Activated CD4-positive, alpha-beta T cell treated with anti-CD3 and anti-CD28 coated beads, Interleukin-2, amount 10 ng/mL, durations not matched to agents 24 days and 14 days (primary cell): ENCODE measurements at places on chromosomes 12 and 14. TPM values are rescaled to one million over a fixed set of nuclear protein-coding genes. Genes with fewer than 3 reads are reported as not detected.
A peak's percentile ranks its signal among the peaks of the same experiment; 100 is the strongest.

DNA sequence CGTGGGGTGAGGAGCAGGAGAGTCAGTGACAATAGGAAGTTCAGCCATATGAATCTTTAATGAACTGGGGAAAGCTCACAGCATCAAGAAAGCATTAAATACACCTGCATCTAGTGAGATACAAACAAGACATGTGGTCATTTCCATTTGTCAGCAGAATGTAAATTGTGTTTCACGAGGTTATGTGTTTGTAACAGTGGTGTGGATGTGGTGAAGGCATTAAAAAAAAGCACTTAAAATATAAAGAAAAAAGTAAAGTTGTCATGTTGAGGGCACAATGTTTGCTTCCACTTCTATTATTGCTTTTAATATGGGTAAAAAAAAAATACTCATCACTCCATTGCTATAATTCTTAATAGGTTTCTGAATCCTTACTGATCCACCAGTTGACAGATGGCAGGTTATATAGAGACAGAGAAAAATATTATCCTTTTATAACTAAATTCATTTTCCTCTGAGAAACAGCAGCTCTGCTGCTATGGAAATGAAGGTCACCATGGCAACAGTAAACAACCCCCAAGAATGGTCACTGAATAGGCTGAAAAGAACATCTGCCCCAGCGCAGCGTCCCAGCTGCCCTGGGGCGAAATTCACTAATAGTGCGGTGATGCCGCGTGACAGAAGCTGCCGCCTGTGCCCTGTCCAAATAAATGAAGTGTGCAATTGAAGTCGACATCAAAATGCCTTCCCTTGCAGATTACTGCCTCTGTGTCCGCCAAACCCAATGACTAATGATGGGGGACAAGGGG, 226.1 kb downstream of the FOXN3 start:
- DNase-seq: no peak
- H3K27me3 ChIP-seq: no peaks in the 10 kb centered on the region
- no peak overlapping the region for H3K4me3 ChIP-seq
- peaks cover 12% of the 10 kb centered on the region for H3K36me3 ChIP-seq
- H3K4me1 ChIP-seq: peaks cover 4% of the 10 kb centered on the region
- H3K27ac ChIP-seq: no peak overlapping the region

DNA sequence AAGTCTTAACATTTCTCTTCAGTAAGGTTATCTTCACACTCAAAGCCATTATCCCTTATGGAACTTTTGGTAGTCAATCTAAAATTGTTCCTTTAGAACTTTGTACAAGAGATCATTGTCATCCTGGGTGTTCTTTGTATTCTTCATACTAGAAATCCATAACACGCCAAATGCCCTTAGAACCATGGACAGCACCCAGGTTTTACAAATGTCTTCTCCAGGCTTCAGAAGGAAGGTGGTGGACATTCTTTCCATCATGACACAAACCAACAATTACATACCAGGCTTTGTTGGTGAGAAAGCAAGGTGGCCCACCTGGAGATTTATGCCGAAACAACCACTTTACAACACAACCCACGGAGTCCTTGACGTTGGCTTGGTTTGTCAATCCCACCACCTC, 365.6 kb upstream of the TBX3 start:
- no peaks in the 10 kb centered on the region for H3K36me3 ChIP-seq
- H3K27ac ChIP-seq: no peak overlapping the region
- no peaks in the 10 kb centered on the region for H3K4me1 ChIP-seq
- no peaks in the 10 kb centered on the region for H3K27me3 ChIP-seq

The TTC8 gene
- total RNA-seq: 3.4 and 4.2 TPM in 2 replicates

DNA sequence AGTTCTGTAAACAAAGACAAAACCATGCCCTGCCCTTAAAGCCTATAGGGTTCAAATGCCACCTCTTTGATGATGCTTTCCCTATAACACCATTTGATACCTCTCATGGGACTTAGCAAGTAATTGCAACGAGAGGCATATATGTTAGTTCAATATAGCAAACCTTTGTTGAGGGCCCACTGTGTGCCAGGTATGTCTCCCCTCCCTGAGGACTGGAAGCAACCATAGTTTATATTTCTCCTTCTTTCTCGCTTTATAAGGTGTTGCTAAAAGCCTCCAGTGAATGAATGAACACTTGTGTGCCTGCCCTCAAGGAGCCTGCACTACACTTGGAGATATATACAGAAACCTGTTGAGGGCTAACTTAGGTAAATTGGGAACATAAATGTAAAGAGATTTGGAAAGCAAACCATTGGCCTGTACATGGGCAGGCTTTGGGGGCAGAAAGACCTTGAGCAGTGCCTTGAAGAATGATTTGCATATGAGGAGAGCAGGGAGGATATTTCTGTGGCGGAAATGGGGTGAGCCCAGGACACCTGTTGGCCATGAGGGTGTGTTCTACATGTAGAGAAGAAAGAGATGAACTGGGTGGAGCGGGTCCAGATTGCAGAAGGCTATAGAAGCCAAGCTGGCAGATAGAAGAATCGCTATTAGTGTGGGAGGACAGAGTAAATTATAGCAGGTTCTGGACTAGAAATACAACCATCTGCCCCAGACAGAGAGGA, 1.8 kb upstream of the CKAP4 start:
- H3K4me3 ChIP-seq: peak overlapping the region; percentile 70
- no peak for DNase-seq
- H3K27ac ChIP-seq: peak overlapping the region; percentile 27
- H3K36me3 ChIP-seq: no peaks in the 10 kb centered on the region
- H3K27me3 ChIP-seq: peaks cover 12% of the 10 kb centered on the region

The CCDC77 gene
- 12.2 and 13.0 TPM in 2 replicates for total RNA-seq

GRCh38 chr12:108099073-108099472, 30.0 kb upstream of the WSCD2 start:
- DNase-seq: no peak
- H3K4me3 ChIP-seq: no peak overlapping the region
- H3K4me1 ChIP-seq: no peaks in the 10 kb centered on the region
- no peaks in the 10 kb centered on the region for H3K27me3 ChIP-seq

DNA sequence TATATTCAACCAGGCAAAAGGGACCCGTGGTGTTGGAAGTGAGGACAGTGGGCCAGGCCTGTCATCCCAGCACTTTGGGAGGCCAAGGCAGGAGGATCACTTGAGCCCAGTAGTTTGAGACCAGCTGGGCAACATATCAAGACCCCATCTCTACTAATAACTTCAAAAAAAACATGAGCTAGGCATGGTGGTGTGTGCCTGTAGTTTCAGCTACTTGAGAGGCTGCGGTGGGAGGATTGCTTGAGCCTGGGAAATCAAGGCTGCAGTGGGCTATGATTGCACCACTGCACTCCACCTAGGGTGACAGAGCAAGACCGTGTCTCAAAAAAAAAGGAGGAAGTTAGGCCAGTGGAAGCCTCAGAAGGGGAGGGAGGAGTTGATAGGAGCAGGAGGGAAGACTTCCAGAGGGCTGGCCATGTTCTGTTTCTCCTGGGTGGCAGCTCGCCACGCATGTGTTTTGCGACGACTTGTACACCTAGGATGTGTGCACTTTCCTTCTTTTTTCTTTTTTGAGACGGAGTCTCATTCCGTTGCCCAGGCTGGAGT, 10.1 kb downstream of the SLC25A29 start:
- H3K36me3 ChIP-seq: no peaks in the 10 kb centered on the region
- no peaks in the 10 kb centered on the region for H3K4me1 ChIP-seq
- DNase-seq: no peak
- no peaks in the 10 kb centered on the region for H3K27me3 ChIP-seq

GRCh38 chr12:101592921-101593320, 1.9 kb upstream of the MYBPC1 start:
- no peaks in the 10 kb centered on the region for H3K4me1 ChIP-seq
- no peak overlapping the region for H3K27ac ChIP-seq
- peak; percentile 5 for DNase-seq
- no peaks in the 10 kb centered on the region for H3K36me3 ChIP-seq
- H3K4me3 ChIP-seq: no peak overlapping the region
- peaks cover 2% of the 10 kb centered on the region for H3K27me3 ChIP-seq

- no peak overlapping the region for H3K27ac ChIP-seq
- DNase-seq: no peak
- peaks cover 24% of the 10 kb centered on the region for H3K27me3 ChIP-seq
- no peak overlapping the region for H3K4me3 ChIP-seq
These were observed 509 bp downstream of the PLEKHG6 start for GRCh38 chr12:6310771-6311610.

GRCh38 chr12:66189486-66189843, 451 bp downstream of the IRAK3 start:
- H3K4me1 ChIP-seq: peaks cover 11% of the 10 kb centered on the region
- H3K4me3 ChIP-seq: peak overlapping the region; percentile 38
- peaks cover 2% of the 10 kb centered on the region for H3K36me3 ChIP-seq

DNA sequence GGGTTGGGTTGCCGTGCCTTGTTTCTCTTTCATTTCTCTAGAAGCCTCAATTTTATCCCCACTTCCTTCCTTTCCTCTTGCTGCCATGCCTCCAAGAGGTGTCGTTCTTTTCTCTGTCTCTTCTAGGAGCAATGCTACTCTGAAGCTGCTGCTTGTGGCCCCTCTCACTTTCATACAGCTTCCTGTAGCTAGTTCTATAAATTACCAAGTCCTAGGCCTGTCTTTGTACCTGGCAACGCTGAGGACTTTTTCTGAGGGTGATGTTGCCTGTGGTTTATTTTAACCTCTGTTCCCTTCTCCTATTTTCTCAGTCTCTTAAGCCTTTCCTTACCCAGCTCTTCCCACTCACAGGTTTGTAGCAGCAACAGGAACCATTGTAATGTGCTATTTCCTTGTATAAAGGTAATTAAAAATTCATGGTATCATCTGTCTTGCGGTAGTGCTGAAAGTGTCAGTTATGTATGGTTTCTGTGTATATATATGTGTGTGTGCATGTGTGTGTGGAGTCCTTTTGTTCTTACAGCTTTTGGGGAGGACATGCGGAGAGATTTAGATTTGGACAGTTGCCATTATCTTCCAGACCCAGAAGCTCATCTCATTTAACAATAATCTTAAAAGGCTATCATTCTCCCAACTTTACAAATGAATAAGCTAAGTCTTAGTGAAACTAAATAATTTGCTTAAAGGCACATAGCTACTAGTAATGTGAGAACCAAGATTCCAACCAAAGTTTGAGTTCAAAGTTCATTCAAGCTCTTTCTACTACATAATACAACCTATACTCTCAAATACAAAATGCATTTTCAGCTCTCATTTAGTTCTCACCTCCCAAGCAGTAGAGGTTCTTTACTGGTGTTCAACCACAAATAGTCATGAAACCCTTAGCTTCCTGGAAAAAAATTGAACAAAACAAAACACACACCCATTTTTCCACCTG, 43.8 kb downstream of the DDHD1 start:
- H3K4me3 ChIP-seq: no peak overlapping the region
- no peak overlapping the region for H3K27ac ChIP-seq
- H3K4me1 ChIP-seq: peaks cover 30% of the 10 kb centered on the region
- H3K27me3 ChIP-seq: no peaks in the 10 kb centered on the region
- DNase-seq: peak; percentile 92

- no peaks in the 10 kb centered on the region for H3K36me3 ChIP-seq
- no peaks in the 10 kb centered on the region for H3K4me1 ChIP-seq
- no peak for DNase-seq
- H3K27me3 ChIP-seq: no peaks in the 10 kb centered on the region
These were observed 92.3 kb upstream of the SLCO1C1 start for GRCh38 chr12:20602641-20603391.

GRCh38 chr14:66421990-66422946, 63.9 kb upstream of the CCDC196 start:
- no peak overlapping the region for H3K4me3 ChIP-seq
- H3K27ac ChIP-seq: no peak overlapping the region

GRCh38 chr12:83388551-83388950, 701.8 kb downstream of the TMTC2 start:
- no peak for DNase-seq
- no peaks in the 10 kb centered on the region for H3K36me3 ChIP-seq
- H3K4me1 ChIP-seq: no peaks in the 10 kb centered on the region
- no peak overlapping the region for H3K27ac ChIP-seq
- H3K27me3 ChIP-seq: no peaks in the 10 kb centered on the region
- H3K4me3 ChIP-seq: no peak overlapping the region

DNA sequence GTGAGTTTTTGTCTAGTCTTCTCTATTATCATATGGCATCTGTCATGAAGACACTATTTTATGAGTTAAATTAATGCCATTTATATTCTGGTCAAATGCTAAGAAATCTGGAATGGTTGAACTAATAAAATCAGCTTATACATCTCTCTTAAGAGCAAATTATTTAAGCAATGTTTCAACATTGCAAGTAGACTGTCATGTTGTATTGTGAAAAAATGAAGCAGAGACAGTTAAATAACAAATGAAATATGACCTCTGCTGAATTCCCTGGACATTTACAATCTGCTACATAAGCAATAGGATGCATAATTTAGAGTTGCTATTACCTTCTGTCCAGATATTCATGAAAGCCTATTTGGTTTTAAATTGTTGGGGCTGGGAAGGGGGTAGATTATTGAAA, 30.6 kb downstream of the NAV3 start:
- H3K36me3 ChIP-seq: no peaks in the 10 kb centered on the region
- H3K4me3 ChIP-seq: no peak overlapping the region

The P3H3 gene
- total RNA-seq: 4.1 and 4.7 TPM in 2 replicates

- H3K4me3 ChIP-seq: peak overlapping the region; percentile 80
- peaks cover 80% of the 10 kb centered on the region for H3K36me3 ChIP-seq
- DNase-seq: peak; percentile 89
- H3K27ac ChIP-seq: peak overlapping the region; percentile 99
- H3K27me3 ChIP-seq: no peaks in the 10 kb centered on the region
These were observed 10.9 kb downstream of the HDAC7 start for GRCh38 chr12:47808574-47809365.

GRCh38 chr12:48690990-48691389, 9.0 kb upstream of the KANSL2 start:
- no peaks in the 10 kb centered on the region for H3K27me3 ChIP-seq
- H3K27ac ChIP-seq: no peak overlapping the region
- peaks cover 8% of the 10 kb centered on the region for H3K4me1 ChIP-seq
- DNase-seq: no peak
- no peak overlapping the region for H3K4me3 ChIP-seq
- H3K36me3 ChIP-seq: peaks cover 60% of the 10 kb centered on the region

DNA sequence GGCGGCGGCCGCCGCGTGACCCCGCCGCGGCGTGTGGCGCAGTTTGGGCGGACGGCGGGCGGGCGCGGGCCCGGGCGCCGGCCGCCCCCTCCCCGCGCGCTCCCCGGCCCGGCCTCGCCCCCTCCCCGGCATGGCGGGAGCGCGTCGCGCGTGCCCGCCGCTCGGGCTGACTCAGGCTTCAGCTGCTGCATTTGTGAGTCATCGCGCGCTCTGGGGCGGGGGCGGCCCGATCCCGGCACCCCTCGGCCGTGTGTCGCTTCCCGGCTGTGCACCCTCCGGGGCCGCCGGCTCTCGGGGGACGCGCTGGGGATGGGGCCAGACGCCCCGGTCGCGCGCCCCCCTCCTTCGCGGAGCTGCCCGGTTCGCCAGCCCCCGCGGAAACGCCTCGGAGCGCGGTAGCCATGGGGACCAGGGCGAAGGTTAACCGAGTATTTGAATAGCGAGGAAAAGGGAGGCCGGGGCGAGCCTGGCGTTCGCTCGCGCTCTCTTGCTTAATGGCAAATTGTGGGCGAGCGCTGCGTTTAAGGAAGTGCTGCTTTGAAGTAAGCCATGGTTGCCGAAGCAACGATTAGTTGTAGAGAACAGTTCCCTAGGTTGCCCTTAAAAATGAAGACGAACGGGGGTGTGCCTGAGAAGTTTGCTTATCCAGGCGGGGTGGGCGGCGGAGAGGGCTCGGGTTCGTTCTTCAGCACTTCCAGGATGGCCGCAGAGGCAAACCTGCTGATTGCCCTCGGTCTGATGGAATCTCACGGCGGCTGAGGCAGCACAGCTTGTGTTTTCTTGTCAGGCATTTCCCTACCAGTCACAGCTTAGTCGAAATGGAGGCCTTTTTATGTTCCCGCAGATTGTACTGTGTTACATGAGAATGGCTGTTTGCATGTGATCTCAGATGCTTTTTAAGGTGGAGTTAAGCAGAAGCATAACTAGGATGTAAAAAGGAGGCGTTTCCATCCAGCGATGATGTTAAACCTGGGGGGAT, 896 bp downstream of the EIF5 start:
- H3K4me3 ChIP-seq: peak overlapping the region; percentile 92
- H3K27ac ChIP-seq: peak overlapping the region; percentile 98
- H3K36me3 ChIP-seq: peaks cover 53% of the 10 kb centered on the region
- peaks cover 37% of the 10 kb centered on the region for H3K4me1 ChIP-seq
- H3K27me3 ChIP-seq: peaks cover 2% of the 10 kb centered on the region
